ENCODE measurements at places on chromosomes 16 and 17.

GRCh38 chr16:14562691-14563491 is 67.2 kb downstream of the PARN start:
- no peak for DNase-seq

DNA sequence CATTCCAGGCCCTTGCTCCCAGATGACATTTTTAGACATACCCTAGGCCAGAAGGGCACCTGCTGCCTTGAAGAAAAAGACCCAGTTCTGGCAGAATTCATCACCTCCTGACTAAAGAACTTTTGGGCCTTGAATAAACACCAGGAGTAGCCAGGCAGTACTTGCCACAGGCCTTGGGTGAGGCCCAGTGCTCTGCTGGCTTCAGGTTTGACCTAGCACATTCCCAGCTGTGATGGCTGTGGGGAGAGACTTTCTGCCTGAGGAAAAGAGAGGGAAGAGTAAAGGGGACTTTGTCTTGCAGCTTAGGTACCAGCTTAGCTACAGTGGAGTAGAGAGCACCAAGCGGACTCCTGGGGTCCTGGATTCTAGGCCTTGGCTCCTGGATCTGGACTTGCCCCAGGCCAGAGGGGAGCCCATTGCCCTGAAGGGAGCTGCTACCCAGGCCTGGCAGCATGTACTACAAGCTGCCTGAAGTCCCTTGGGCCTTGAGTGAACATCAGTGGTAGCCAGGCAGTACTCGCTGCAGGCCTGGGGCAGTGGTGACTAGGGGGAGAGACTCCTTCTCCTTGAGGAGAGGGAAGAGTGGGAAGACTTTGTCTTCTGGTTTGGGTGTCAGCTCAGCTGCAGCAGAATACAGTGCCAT is 44.3 kb downstream of the ABCA8 start:
- no peak for DNase-seq

GRCh38 chr17:55988861-55989260 is 164.4 kb upstream of the ANKFN1 start:
- DNase-seq, result no peak

DNA sequence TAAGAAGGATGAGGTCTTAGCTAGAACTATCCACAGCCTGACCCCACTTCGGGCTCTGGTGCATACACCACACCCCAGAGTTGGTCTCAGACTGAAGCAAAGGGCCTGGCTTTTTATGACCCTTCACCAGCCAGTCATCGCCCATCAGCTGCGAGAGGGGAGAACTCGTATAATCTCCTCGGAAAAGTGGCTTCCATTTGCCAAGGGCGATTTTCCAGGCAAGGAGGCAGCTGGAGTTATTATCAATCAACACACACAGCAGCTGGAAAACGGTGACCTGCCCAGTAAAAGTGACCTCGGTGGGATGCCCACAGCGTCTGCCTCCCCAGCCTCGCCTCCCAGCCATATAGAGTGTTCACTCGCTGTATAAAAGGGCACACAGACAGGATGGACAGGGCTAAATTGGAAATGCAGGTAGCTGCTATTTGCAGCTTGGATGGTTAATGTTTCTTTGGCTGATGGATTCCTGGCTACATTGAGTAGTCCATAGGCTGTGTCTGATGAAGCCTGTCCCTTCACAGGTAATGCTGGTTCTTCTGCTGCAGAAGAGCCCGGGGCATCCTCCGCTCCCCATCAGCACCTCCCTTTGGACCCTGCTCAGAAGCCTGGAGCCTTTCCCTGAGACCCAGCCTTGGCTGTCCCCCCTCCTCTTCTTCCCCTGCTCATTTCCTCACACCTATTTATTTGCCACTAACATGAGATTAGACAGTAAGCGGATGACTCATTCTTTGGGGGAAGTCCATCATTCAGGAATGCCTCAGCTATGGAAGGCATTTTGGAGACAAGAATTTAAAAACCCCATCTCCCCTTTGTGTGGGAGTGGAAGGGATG is 45.7 kb downstream of the TMEM186 start:
- no peak for DNase-seq

GRCh38 chr16:17691899-17692176 is 221.1 kb upstream of the XYLT1 start:
- no peak for DNase-seq

- DNase-seq, result no peak
Observed at GRCh38 chr17:72034000-72034399, 86.8 kb upstream of the SOX9 start.

Data from CD4-positive, alpha-beta T cell treated with Interleukin-17A for 1 hour (primary cell).